Natural killer cell (primary cell): ENCODE measurements at places on chromosomes 16 and 17. TPM values are rescaled to one million over a fixed set of nuclear protein-coding genes. Genes with fewer than 3 reads are reported as not detected.

DNA sequence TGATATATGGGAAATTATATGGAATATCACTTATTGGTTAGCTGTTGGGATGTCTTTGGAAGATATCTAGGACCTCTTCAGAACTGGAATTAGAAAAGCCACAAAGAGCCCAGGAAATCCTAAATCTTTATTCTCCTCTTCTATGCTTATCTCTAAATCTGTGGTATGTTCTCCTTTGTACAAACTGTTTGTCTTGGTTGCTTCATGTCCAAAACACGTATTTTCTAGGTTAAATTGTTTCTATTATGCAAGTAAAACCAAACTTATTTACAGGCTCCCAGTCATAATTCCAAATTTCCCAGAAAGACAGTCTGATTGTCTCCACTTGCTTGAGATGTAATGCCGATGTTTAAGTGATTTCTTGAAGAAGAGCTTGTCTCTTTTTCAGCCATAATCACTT, 650.9 kb downstream of the CDH11 start:
- no peak overlapping the region for H3K4me3 ChIP-seq
- no peak overlapping the region for H3K27ac ChIP-seq
- H3K4me1 ChIP-seq = no peaks in the 10 kb centered on the region

- H3K4me3 ChIP-seq = no peak overlapping the region
- H3K27ac ChIP-seq = no peak overlapping the region
These were observed 6.0 kb downstream of the CIITA start for GRCh38 chr16:10883004-10883403.

- no peak for DNase-seq
- H3K27ac ChIP-seq = no peak overlapping the region
- H3K36me3 ChIP-seq = no peaks in the 10 kb centered on the region
- peaks cover 85% of the 10 kb centered on the region for H3K4me1 ChIP-seq
- no peaks in the 10 kb centered on the region for H3K27me3 ChIP-seq
- H3K4me3 ChIP-seq = no peak overlapping the region
These were observed 40.5 kb downstream of the ANKRD11 start for GRCh38 chr16:89449726-89450335.

Gene C17orf50
- total RNA-seq = not detected

Gene DBNDD1
- not detected for total RNA-seq
